ENCODE measurements at places on chromosomes 16 and 17.

DNA sequence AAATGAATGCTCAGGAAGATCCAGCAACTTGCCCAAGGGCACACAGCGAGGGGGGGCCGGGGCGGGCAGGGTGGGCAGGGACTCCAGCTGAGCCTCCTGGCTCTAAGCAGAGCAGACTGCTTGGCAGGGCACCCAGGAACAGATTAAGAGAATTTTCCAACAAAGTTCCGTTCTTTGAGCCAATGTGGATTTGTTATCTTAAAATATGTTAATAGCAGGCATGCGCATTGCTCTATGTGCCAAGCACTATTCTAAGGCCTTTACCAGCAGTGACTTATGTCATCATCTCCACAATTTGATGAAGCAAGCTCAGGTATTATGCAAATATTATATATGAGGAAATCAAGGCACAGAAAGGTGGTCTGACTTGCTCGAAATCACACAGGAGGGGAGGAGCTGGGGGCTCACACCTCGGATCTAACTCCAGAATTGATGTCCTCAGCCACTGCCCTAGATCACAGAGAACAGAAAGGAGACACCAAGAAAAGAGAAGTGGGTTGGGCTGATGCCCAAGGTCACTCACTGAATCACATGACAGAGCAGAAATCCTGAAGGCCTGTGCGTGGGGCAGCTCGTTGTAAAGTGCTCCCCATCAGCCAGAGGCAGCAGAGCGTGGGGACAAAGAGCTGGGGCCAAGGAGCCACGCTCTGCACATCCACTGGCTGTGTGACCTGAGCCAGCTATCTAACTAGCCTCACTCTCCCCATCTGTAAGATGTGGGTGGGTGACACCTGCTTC is 23.2 kb upstream of the MEAK7 start:
- no peak for DNase-seq

DNA sequence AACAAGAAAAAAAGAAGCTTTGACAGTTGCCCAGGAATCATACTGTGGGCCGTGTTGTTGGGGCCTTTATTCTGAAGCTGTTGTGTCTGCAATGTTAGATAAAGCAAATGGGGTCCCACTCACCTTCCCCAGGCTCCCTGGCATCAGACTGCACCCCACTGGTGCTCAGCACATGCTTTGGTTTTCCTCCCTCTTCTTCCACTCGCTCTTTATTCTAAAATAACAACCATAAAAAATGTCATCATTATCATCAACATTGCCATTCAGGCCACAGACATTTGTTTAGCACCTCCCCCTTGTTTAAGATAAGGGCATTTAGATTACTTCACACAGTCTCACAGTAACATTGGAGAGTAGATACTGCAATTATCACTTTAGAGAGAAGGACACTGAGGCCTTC is 8.2 kb downstream of the MYLK3 start:
- DNase-seq, result no peak

DNA sequence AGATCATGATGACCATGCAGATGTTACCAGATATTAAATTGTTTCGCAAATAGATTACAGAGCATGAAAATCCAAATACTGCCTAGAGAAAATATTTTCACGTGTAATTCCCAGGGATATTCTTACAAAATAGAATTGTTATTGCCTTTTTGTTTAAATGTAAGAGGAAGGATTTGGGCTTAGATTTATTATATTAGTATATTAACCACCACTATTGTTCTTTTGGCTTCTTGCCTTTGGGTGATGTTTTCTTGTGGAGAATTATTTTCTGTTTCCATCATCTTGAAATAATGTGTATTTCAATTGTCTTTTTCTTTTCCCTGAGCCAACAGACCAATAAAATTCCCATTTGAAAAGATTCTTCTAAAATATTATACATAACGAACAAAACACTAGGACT is 109.7 kb upstream of the NUDT7 start:
- DNase-seq, result no peak

- no peak for DNase-seq
Observed at GRCh38 chr17:27824176-27824715, 23.9 kb upstream of the NOS2 start.
